ENCODE measurements at places on chromosomes 11 and 22. TPM values are rescaled to one million over a fixed set of nuclear protein-coding genes. Genes with fewer than 3 reads are reported as not detected.

Gene MUC6
- total RNA-seq = not detected

Gene GRIA4
- 0.20 TPM for total RNA-seq

Gene GSTT2B
- total RNA-seq = 5.8 TPM

GRCh38 chr11:134244593-134244992, 8.6 kb downstream of the THYN1 start:
- no peaks in the 10 kb centered on the region for H3K4me1 ChIP-seq
- no peak for DNase-seq
- H3K27ac ChIP-seq = no peak overlapping the region
- H3K4me3 ChIP-seq = no peak overlapping the region
- no peaks in the 10 kb centered on the region for H3K36me3 ChIP-seq
- H3K27me3 ChIP-seq = no peaks in the 10 kb centered on the region

- no peaks in the 10 kb centered on the region for H3K27me3 ChIP-seq
- DNase-seq = no peak
- no peak overlapping the region for H3K4me3 ChIP-seq
- no peaks in the 10 kb centered on the region for H3K36me3 ChIP-seq
- H3K27ac ChIP-seq = no peak overlapping the region
These were observed 17.9 kb downstream of the RFPL1 start for GRCh38 chr22:29456211-29456671.

- no peaks in the 10 kb centered on the region for H3K27me3 ChIP-seq
- H3K27ac ChIP-seq = no peak overlapping the region
- H3K4me3 ChIP-seq = no peak overlapping the region
These were observed 18.8 kb downstream of the TRIM29 start for GRCh38 chr11:120119121-120119520.

DNA sequence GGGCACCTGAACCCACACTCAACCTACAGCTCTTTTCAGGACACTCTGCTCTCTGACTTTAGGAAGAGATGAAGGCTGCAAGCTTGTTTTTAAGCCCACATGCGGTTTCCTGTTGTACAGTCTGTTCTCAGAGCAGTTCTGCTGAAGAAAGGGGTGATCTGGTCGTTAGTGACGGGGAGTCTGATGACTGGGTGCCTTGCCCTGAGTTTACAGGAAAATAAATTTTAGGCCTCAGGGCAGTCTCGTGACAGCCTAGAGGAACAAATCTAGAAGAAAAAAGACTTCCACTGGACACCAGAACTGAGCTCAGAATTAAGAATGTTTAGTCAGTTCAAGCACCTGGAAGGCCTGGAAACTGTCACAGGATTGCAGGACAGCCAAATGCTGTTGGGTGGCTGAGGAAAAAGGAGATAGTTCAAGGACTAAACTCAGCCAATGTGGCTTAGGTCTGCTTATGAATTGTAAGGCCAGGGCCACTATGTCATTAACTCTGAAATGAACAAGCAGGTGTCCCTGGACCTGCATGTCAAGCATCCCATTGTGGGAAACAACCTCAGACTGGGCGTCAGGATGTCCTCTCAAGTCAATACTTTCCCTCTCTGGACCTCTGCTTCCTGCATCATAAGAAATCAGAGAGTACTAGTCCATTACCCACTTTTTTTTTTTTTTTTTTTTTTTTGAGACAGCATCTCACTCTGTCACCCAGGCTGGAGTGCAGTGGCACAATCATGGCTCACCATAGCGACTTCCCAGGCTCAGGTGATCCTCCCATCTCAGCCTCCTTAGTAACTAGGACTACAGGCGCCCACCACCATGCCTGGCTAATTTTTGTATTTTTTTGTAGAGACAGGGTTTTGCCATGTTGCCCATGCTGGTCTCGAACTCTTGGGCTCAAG, 5.7 kb downstream of the PIK3IP1 start:
- no peak overlapping the region for H3K27ac ChIP-seq
- DNase-seq = no peak
- H3K27me3 ChIP-seq = no peaks in the 10 kb centered on the region
- no peak overlapping the region for H3K4me3 ChIP-seq
- H3K36me3 ChIP-seq = no peaks in the 10 kb centered on the region

- H3K4me1 ChIP-seq = no peaks in the 10 kb centered on the region
- H3K4me3 ChIP-seq = no peak overlapping the region
- no peak overlapping the region for H3K27ac ChIP-seq
- no peaks in the 10 kb centered on the region for H3K36me3 ChIP-seq
These were observed 10.0 kb downstream of the SLC37A2 start for GRCh38 chr11:125072961-125073590.

DNA sequence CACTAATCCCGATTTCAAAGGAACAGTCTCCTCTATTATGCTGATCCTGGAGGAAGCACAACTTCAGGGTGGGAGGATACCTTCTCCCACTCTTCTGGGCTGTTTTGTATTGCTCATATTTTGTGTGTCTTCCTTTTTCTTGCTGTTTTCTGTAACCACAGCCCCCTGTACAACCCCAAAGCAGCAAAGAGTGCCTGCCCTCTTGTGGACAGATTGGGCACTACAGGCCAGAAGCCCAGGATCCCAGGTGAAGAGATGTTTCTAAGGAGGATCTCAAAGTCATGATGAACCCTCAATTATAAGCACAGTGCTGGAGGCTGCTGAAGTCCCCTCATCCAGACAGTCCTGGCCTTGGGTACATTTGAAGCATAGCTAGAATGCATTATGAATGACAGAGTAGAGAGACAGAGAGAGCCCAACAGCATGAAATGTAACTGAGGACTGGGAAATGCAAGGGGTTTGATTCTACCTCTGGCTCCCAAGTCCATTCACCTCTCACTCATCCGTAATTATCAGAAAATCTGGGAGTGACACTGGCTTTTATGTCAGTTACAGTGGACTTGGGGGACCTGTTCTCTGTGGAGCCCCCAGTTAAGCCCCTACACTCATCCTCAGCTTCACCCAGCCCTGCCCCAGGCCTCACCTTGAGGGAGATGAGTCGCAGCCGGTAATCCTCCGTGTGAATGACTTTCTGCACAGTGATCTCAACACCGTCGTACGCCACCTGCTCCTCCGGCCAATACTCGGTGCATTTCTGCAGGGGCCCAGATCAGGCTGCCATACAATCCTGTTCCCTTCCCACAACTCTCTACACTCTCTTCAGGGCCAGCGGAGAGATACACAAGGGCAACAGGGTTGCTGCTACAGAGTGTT, 6.2 kb upstream of the IGSF22 start:
- no peaks in the 10 kb centered on the region for H3K36me3 ChIP-seq
- no peak overlapping the region for H3K27ac ChIP-seq
- peaks cover 6% of the 10 kb centered on the region for H3K4me1 ChIP-seq
- no peak overlapping the region for H3K4me3 ChIP-seq
- no peaks in the 10 kb centered on the region for H3K27me3 ChIP-seq

- peak overlapping the region; percentile 84 for H3K27ac ChIP-seq
- no peaks in the 10 kb centered on the region for H3K27me3 ChIP-seq
- H3K36me3 ChIP-seq = no peaks in the 10 kb centered on the region
- peaks cover 11% of the 10 kb centered on the region for H3K4me1 ChIP-seq
- no peak for DNase-seq
- H3K4me3 ChIP-seq = peak overlapping the region; percentile 98
These were observed 321 bp downstream of the RHBDD3 start for GRCh38 chr22:29267462-29267857.

GRCh38 chr11:76275446-76275845, 69.1 kb upstream of the WNT11 start:
- no peak overlapping the region for H3K4me3 ChIP-seq
- no peak overlapping the region for H3K27ac ChIP-seq
- no peaks in the 10 kb centered on the region for H3K36me3 ChIP-seq
- no peaks in the 10 kb centered on the region for H3K27me3 ChIP-seq

DNA sequence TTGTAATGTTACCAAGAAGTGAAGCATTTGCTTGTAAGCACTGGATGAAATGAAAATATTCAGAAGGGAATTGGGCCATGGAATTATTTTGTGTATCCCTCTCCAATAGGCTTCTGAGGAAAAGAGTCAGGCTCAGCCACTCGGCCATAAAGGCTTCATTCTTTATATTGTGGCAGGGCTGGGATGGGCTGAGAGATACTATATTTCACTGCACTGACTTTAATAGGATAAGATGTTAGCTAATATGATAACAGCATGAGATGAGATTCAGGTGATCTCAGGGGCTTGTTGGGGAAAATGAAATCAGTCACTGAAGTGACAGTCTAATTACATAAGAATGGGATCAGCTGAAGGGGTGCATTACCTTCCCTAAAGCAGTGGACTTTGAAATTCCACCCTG, 7.3 kb upstream of the TRIM44 start:
- H3K4me1 ChIP-seq = no peaks in the 10 kb centered on the region
- no peak overlapping the region for H3K4me3 ChIP-seq
- H3K27ac ChIP-seq = no peak overlapping the region
- no peak for DNase-seq
- no peaks in the 10 kb centered on the region for H3K27me3 ChIP-seq

GRCh38 chr22:39731881-39732555, 161.5 kb downstream of the CACNA1I start:
- no peak overlapping the region for H3K27ac ChIP-seq
- no peak for DNase-seq
- no peaks in the 10 kb centered on the region for H3K36me3 ChIP-seq
- no peaks in the 10 kb centered on the region for H3K27me3 ChIP-seq
- peaks cover 3% of the 10 kb centered on the region for H3K4me1 ChIP-seq

GRCh38 chr11:9004183-9004926, 554 bp upstream of the NRIP3 start:
- H3K36me3 ChIP-seq = no peaks in the 10 kb centered on the region
- peak; percentile 50 for DNase-seq
- peaks cover 12% of the 10 kb centered on the region for H3K4me1 ChIP-seq
- no peaks in the 10 kb centered on the region for H3K27me3 ChIP-seq
- peak overlapping the region; percentile 42 for H3K4me3 ChIP-seq
- H3K27ac ChIP-seq = no peak overlapping the region

- H3K27ac ChIP-seq = no peak overlapping the region
- no peak overlapping the region for H3K4me3 ChIP-seq
- no peaks in the 10 kb centered on the region for H3K27me3 ChIP-seq
- no peak for DNase-seq
These were observed 187.9 kb downstream of the ETS1 start for GRCh38 chr11:128399251-128400121.

DNA sequence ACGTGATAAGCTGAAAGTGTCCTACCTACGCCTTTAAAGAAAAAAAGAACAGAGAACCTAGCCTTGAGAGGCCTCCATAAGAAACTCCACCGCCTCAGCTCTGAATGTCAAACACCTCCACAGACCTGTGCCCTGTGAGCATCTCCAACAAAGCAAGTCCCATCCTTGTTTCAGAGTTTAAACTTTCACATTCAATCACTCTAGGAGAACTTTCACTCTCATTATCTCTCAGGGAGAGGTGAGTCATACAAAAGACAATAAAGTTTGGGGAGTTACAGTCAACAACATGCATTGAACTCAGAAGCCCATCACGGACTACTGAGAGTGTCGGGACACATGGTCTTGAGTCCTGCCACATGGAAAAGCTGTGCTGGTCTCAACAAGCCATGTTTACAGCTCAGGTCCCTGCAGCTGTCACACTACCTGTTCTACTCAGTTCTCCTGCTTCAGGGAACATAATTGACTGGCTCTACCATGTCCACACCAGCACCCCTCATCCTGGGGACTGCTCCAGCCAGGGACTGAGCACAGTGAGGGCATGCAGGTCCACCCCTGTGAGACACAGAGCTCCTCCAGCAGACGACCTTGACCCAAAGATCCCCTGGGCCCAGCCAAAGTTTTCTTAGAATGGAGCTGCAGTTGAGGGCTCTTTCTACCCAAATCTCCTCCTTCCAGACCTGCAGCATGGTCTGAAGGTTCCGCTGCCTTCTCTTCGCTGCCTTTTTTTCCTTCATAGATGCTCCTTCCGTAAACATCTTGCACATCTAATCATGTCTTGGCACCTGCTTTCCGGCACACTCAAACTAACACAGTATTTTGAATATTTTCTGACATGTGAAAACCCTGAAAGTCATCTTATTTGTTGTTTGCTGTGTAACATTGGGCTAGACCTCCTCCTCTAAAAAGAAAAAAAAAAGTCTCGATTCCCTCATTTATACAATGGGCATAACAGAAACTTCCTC, 114.9 kb downstream of the ETS1 start:
- H3K4me3 ChIP-seq = no peak overlapping the region
- peaks cover 23% of the 10 kb centered on the region for H3K4me1 ChIP-seq
- H3K27ac ChIP-seq = no peak overlapping the region
- DNase-seq = no peak
- H3K36me3 ChIP-seq = no peaks in the 10 kb centered on the region
